ENCODE measurements at places on chromosomes 13 and 19.

GRCh38 chr19:42653841-42654240 lies 59.1 kb upstream of the CEACAM8 start:
- no peak for DNase-seq
- no peak overlapping the region for H3K4me3 ChIP-seq
- no peaks in the 10 kb centered on the region for H3K27me3 ChIP-seq
- no peak overlapping the region for H3K27ac ChIP-seq

- peak overlapping the region; percentile 40 for H3K27ac ChIP-seq
- no peaks in the 10 kb centered on the region for H3K36me3 ChIP-seq
- H3K4me1 ChIP-seq: peaks cover 7% of the 10 kb centered on the region
- DNase-seq: no peak
These were observed 9.8 kb upstream of the SLC44A2 start for GRCh38 chr19:10615429-10616023.

- no peak overlapping the region for H3K4me3 ChIP-seq
- H3K4me1 ChIP-seq: peaks cover 31% of the 10 kb centered on the region
- no peaks in the 10 kb centered on the region for H3K27me3 ChIP-seq
- peak overlapping the region; percentile 61 for H3K27ac ChIP-seq
- no peaks in the 10 kb centered on the region for H3K36me3 ChIP-seq
These were observed 19.0 kb downstream of the AKT2 start for GRCh38 chr19:40266119-40266518.

GRCh38 chr19:2394442-2395292 lies 32.7 kb downstream of the TIMM13 start:
- no peaks in the 10 kb centered on the region for H3K4me1 ChIP-seq
- H3K36me3 ChIP-seq: no peaks in the 10 kb centered on the region
- no peak overlapping the region for H3K27ac ChIP-seq
- no peak for DNase-seq

DNA sequence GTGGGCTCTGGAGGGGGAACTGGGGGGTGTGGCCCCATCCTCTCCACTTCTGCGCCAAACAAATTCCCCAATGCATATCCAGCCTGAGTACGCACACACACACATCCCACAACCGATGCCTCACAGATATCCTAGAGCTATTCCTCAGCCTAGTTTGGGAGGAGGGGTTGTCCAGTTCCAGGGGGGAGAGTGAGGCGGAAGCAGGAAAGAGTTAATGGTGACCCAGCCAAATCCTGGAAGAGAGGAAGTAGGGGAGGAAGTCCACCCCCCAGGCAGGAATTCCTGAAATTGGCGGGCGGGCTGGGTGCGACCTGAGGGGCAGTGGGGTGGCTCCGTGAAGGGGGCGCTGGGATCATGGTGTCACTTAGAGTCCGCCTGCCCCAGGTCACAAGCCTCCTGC lies 897 bp downstream of the GPR4 start:
- H3K36me3 ChIP-seq: no peaks in the 10 kb centered on the region
- peak; percentile 51 for DNase-seq
- peak overlapping the region; percentile 76 for H3K4me3 ChIP-seq

DNA sequence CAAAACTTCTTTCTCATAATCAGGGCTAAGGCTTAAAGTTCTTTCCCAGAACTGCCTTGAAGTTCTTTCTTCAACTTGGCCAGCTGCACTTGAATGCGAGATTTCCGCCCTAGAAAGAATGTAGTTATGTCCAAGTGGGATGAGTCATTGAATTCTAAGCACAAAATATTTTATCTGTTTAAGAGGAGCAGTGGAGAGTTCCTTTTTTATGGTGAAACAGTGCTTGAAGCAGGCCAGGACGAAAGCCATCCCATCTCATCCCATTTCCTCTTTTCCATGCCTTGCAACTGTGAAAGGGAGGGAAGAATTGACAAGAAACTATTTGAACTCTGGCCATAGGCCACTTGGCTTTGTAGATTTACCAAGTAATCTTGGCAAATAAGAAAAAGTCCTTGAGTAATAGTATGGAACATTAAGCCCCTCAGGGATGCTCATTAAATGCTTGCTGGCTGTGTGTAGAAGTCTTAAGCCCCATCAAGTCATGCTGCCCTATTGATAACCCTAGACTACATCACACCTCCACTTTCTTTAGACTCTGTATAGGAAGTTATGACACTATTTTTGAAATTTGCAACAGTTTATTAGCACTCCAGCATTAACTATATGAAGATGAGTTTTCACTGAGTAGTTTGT lies 174.5 kb downstream of the KCTD12 start:
- H3K4me1 ChIP-seq: peaks cover 17% of the 10 kb centered on the region
- DNase-seq: peak; percentile 33
- no peaks in the 10 kb centered on the region for H3K27me3 ChIP-seq

GRCh38 chr19:48588670-48589401 lies 17.7 kb upstream of the SPACA4 start:
- H3K36me3 ChIP-seq: no peaks in the 10 kb centered on the region
- peak; percentile 91 for DNase-seq
- H3K27me3 ChIP-seq: no peaks in the 10 kb centered on the region
- H3K4me3 ChIP-seq: peak overlapping the region; percentile 47

DNA sequence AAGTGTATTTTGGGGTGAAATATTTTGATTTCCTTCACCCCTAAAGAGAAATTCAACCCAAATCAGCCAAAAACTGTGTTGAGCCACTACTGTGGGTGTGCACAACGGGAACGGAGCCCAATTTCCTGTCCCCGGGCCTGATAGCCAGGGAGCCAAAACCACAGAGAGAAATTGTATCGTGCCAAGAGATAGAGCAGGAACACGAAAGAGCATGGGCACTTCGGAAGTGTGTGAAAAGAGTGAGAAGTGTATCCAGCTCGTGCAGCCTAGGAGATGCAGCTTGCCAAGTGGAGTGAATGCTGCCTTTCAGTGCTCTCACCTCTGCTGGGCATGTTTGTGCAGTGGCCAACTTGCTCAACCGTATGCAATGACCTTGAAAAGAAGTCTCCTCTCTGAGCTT lies 19.4 kb upstream of the PLEKHF1 start:
- H3K4me1 ChIP-seq: peaks cover 15% of the 10 kb centered on the region
- peak; percentile 79 for DNase-seq
- H3K27me3 ChIP-seq: no peaks in the 10 kb centered on the region
- no peak overlapping the region for H3K4me3 ChIP-seq
- no peaks in the 10 kb centered on the region for H3K36me3 ChIP-seq
- H3K27ac ChIP-seq: peak overlapping the region; percentile 79

- H3K36me3 ChIP-seq: peaks cover 42% of the 10 kb centered on the region
- H3K4me1 ChIP-seq: peaks cover 51% of the 10 kb centered on the region
These were observed 1.1 kb upstream of the MED26 start for GRCh38 chr19:16628984-16629691.

- DNase-seq: no peak
- peaks cover 61% of the 10 kb centered on the region for H3K36me3 ChIP-seq
These were observed 18.1 kb downstream of the NKPD1 start for GRCh38 chr19:45142726-45143110.

GRCh38 chr19:18558604-18559003 lies 934 bp downstream of the KXD1 start:
- no peak for DNase-seq
- H3K4me1 ChIP-seq: peaks cover 21% of the 10 kb centered on the region
- H3K27ac ChIP-seq: no peak overlapping the region
- no peak overlapping the region for H3K4me3 ChIP-seq
- H3K27me3 ChIP-seq: no peaks in the 10 kb centered on the region

Data from heart left ventricle (tissue), 16 donors.